Activated naive CD4-positive, alpha-beta T cell treated with anti-CD3 and anti-CD28 coated beads for 36 hours (primary cell): ENCODE measurements at places on chromosomes 4 and X. TPM values are rescaled to one million over a fixed set of nuclear protein-coding genes. Genes with fewer than 3 reads are reported as not detected.

The ADGRG4 gene
- total RNA-seq: not detected

The ART3 gene
- not detected for total RNA-seq

The DYNLT3 gene
- total RNA-seq: 14.4 TPM

DNA sequence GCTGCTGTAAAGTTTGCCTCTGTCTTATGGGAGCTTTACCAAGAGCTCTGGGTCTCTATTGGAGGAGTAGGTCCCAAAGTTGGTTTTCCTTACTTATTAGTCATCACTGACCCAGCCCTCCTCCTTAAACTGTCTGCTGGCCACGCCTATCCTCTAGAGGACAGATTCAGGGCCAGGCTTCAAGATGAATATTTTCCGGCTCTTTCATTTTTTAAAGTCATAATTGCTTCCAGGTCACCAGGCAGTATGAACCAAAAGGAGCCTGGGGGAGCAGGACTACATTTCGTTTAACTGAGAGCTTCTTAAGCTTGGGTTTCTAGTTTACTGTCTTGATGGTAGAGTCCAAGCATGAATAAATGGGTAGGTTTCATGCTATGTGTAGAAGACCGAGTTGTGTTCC, 13.7 kb downstream of the BCORL1 start:
- H3K4me1 ChIP-seq: no peaks in the 10 kb centered on the region
- no peaks in the 10 kb centered on the region for H3K27me3 ChIP-seq
- H3K4me3 ChIP-seq: no peak overlapping the region
- no peak for DNase-seq
- H3K27ac ChIP-seq: no peak overlapping the region
- no peaks in the 10 kb centered on the region for H3K36me3 ChIP-seq

- no peak overlapping the region for H3K4me3 ChIP-seq
- H3K36me3 ChIP-seq: no peaks in the 10 kb centered on the region
- no peaks in the 10 kb centered on the region for H3K27me3 ChIP-seq
- DNase-seq: no peak
Measured at GRCh38 chrX:41956027-41956426, 32.7 kb upstream of the CASK start.
